ENCODE measurements at places on chromosomes 13 and 19.

- no peak for DNase-seq
Observed at GRCh38 chr13:93293710-93294109, 67.1 kb downstream of the GPC6 start.

- no peak for DNase-seq
Observed at GRCh38 chr13:29484236-29484635, 111.3 kb downstream of the SLC7A1 start.

DNA sequence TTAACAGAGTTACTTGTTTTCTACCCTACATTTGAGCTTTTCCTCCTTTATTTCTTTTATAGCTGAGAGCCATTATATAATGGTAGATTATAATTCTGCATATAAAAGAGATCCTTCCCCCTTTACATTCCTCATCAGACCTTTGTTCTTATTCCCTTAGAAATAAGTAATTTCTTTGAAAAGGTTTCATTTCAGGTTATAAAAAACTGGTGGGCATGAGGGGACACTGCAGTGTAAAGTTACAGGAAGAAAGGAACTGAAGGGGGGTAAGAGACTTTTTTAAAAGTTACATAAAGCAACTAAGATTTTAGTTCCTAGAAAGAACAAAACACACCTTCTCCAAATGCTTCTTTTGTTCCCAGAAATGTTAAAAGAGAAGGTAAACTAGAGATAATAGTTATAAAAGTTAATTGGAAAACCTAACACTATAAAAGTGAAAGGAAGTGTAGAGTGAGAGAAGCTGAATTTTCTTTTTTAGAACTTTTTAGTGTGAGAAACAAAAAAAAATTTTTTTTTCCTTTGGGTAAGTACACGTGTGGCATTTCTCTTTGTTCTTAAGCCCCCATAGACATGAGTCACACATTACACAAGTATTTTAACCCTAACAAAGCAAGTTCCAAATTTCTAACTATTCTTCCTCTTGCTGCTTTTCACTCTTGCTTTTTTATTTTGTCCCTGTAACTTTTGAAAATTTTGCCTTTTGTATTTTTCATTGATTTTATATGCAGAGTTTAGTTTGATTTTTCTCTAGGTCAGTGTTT lies 106.4 kb upstream of the MLNR start:
- no peak for DNase-seq

DNA sequence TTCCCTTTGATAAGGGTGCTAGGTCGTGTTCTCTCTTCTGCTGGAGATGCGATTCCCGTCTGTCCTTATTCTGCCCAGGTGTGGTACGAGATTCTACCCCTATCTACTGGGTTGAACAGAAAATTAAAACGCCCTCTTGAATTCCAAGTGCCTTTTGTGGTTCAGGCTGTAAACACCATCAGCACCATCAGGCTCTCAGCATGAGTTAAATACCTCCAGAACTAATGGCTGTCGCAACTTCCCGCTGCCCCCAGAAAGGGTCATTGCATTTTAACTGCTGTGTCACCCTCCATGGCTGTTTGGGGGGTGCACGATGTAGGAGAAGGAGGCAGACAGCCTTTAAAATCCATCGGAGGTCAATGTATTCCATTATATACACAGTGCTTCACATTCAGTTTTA lies 177.4 kb downstream of the OXGR1 start:
- DNase-seq, result no peak

DNA sequence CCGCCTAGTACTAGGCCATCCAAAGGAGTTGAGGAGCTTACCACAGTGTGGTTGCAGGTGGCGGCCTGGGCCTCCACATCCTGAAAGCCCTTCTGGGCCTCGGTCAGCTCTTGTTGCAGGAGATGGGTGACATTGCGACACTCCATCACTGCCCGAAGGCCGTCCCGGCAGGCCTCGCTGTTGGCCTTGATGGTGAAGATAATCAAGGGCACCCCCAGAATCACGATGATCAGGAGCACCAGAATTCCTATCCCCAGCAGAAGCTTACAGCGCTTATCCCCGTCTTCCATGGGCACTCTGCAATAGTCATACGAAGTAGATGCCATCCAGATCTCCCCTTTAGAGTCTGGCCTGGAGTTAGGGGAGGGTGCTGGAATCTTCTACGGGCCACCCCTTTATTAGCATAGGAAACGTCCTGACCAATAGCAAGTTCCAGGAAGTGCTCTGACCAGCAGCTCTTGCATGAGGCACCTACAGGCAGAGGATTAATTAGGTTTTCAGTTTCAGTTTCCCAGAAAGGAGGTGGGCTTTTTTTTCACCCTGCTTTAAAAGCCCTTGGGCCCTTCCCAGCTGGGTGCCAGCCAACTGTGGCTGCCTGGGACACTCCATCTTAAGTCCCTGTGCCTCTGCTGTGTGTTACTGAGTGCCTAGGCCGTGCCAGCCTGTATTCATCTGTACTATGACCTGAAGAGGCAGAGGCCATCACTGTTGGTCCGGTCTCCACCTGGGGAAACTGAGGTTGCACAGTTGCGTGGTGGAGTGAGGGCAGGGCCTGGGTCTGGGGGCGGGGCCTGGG lies at the start of gene BST2:
BST2 (minus strand) TSS at position 381 of the 796 bp plus-strand sequence; CDS start at position 326, 55 bp downstream.
- DNase-seq, result no peak

- no peak for DNase-seq
Observed at GRCh38 chr19:4367781-4368127, 24.4 kb downstream of the MPND start.

DNA sequence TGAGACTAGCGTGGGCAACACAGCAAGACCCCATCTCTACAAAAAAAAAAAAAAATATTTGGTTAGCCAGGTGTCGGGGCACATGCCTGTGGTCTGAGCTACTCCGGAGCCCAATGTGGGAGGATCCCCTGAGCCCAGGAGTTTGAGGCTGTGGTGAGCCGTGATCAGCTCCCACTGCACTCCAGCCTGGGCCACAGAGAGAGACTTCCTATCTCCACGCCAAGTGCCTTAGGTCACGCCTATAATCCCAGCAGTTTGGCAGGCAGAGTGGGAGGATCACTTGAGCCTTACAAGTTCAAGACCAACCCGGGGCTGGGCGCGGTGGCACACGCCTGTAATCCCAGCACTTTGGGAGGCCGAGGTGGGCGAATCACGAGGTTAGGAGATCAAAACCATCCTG lies 8.7 kb upstream of the ADAT3 start:
- no peak for DNase-seq

DNA sequence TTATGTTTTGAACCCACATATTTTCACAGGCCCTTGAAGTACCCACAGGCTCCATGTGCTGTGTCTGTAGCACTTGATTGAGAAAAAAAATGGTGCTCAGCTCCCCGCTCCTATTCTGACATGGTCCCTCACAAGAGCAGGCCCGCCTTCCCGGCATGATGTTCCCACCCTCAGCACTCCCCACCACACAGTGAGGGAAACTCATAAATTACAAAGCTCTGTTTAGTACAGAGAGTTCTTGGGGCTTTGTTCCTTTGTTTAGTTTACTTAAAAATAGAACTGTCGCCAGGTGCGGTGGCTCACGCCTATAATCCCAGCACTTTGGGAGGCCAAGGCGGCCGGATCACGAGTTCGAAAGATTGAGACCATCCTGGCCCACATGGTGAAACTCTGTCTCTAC lies 25.9 kb upstream of the ABCC4 start:
- DNase-seq, result no peak

- DNase-seq, result no peak
Observed at GRCh38 chr13:113105032-113105920, at the start of gene F7. Gene F7, plus strand, starts transcription at chr13:113105791. Its CDS starts 51 bp downstream, at chr13:113105842.

DNA sequence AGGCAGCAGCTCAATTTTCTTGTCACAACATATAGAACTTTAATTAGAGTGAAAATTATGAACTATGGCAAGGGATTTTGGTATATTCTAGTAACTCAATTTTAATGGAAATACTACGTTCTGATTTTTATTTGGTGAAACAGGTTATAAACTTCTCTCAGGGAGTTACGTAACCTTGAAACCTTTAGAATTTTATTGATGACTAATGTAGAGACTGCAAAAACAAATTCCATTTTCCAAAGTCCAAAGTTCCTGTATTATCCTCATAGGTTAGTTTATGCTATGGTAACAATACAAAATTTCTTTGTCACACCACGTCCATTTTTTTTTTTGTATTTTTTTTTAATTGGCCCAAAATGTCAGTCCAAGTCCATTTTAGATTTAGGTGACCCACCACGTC lies 185.7 kb downstream of the KLF5 start:
- no peak for DNase-seq

GRCh38 chr19:47272448-47273312 lies 2.0 kb upstream of the INAFM1 start:
- peak; percentile 41 for DNase-seq

GRCh38 chr13:60426075-60426474 lies 29.1 kb downstream of the TDRD3 start:
- DNase-seq, result no peak

DNA sequence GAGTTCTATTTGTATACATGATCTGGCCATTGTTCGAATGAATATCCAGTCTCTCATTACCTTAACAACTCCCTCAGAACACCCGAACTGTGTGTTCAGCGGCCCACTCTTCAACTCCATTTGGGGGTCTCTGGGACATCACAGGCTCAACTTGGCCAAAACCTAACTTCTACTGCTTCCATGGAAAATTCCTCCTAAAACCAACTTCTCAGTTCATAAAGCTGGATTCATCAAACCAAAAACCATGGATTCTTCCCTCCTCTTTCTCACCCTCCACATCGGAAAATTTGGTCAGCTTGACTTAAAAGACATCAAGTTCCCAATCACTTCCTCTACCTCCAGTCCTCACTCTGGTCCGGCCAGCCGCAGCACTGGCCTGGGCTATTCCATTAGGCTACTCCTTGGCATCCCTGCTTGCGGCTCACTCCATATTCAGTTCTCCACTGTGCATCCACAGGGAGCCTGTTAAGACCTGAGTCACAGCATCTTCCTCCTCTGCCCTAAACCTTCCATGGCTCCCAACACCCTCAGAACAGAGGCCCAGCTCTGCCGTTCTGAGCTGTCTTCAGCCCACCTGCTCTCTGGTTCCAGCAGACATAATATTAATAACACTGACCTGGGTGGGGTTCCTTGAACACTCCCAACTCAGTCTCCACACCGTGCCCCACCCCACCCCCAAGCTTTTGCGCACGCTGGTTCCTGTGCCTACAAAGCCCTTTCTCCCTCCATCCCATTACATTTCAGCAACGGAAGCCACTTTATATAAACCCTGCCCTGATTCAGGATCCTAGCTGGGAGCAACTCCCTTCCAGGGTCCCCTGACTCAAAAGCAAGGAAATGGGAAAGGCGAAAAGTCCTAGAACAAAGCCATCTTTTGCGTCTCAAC lies 1.1 kb downstream of the ZNF792 start:
- no peak for DNase-seq

DNA sequence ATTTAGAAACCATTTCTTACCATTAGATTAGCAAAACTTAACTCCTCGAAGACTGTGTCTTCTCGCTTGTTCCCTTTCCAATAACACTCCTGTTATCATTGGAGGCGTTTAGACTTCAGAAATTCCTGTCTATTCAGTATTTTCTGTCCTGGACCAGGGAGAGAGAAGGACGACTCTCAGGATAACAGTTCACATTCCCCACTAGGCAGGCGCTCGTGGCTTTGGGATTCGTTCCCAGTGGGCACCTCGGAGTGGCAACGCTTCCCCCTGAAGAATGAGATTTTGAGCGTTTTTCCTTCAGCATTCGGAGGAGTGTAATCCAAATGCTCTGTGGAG lies 429 bp upstream of the ZNF225 start:
- DNase-seq, result no peak

- DNase-seq, result no peak
Observed at GRCh38 chr19:7694499-7694898, 7.4 kb downstream of the FCER2 start.

GRCh38 chr13:22793598-22794134 lies 387.1 kb upstream of the SGCG start:
- no peak for DNase-seq

Data from stimulated activated CD4-positive, alpha-beta T cell treated with anti-CD3 and anti-CD28 coated beads, Interleukin-15, amount 100 ng/mL, for 1 hour (primary cell).